Left renal cortex interstitium (tissue), 4 donors: ENCODE measurements at places on chromosomes 1 and 21.

DNA sequence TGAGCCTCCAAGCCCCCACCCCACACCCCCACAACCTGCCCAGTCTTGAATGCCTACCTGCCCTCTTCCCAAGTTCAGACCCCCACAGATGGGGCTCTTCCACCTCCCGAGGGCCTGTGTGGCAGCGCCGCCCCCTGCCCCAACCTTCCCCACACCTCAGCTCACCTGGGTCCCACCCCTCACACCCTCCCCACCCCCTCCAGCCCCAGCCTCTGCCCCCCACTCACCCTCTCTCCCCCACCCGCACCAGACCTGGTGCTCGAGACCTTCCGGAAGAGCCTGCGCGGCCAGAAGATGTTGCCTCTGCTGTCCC, 9.2 kb downstream of the TNFRSF18 start:
- DNase-seq: no peak

- no peak for DNase-seq
These were observed 11.9 kb downstream of the PACC1 start for GRCh38 chr1:212402666-212403321.

DNA sequence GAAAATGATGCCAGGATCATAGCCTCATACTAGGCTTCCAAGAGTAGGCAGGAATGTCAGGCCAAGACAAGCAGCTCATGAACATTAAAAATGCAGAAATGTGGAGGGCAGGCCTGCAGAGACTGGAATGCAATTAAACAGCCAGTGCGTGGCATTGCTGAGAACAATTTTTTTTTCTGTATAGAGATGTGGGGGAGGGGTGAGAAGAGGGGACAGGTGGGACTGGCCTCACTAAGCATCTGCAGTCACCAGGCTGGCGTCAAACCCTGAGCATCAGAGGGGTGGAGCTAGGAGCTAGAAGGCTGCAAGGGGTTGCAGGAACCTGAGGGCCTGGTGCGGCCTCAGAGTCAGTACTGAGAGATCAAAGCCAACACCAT, 114.1 kb downstream of the TNR start:
- no peak for DNase-seq

DNA sequence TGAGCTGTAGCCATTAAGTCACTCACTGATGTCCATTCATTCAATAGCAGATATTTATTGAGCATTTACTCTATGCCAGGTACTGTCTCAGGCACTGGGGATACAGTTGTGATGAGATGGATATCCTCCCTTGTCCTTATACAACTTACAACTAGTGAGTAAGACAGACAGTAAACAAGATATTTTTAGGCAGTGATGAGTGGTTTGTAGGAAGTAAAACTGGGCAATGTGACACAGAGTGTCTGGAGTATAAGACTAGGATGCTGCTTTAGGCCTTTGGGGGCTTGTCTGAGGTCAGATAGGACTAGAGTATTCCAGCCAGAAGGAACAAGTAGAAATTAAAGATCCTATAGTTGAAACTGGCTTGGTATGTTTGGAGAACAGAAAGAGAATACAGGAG, 41.4 kb downstream of the NOS1AP start:
- no peak for DNase-seq

DNA sequence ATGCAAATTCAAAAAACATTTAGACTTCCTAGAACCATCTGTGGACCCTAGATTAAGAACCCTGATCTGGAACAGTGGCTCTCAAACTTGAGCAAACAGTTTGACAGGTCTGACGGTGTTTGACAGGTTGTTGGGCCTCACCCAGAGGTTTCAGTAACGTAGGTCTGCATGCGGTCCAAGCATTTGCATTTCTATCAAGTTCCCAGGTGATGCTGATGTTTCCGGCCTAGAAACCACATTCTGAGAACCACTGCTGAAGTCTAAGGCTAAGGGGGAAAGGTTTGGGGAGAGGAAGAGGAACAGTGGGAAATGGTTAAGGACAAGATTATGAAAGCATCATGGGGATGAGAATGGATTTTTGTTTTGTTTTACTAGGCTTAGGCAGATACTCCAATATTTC, 48.6 kb downstream of the MDM4 start:
- DNase-seq: no peak

DNA sequence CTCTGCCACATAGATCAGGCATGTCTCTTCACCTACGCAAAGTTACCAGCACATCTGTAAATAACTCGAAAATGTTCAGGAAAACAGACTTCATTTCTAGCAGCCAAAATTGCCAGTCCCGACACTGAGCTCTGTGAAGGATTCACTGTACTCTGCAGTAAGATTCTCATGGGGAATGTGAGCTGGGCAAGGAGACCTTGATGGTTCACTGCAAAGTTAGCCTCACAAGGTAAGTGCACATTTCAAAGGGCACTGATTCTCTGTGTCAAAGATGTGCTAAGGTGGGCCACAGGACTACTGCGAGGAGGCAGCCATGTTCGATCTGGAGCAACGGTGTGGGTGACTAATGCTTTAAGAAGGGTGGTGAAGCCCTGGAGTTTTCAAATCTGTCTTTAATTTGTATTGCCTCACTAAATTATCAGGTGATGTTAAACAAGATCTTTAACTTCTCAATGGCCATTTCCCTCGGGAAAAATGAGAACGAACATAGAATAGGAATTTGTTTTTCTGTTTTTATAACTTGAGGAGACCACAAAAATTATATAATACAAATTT, 25.2 kb downstream of the STPG1 start:
- DNase-seq: no peak

GRCh38 chr1:90204023-90204590, 209.2 kb downstream of the ZNF326 start:
- no peak for DNase-seq

DNA sequence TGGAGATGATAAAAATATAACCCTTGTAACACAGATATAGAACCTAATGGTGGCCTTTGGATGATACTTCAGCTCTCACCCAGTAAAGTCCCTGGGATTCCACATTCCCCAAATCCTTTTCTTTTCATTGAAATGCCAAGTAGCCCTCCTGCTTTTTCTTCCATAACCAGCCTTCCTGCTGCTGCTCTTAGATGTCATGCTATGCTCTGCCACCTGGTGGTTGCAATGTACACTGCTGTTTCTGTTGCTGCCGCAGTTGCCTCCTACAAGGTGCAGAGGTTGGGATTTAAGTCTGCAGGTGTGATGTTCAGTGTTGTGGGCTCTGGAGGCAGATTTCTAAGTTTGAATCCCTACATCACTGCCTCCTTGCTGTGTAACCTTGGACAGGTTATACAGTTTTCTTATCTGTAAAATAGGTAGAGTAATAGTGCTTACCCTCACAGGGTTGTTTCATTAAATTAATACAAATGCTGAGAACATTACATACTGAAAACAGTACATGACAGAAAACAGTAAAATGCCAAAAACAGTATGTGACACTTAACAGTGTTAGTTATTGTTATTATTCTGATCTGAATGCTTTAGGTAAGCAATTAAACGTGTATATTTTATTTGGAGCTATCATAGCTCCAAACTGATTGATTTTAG, 64.3 kb downstream of the CAMSAP2 start:
- DNase-seq: peak; percentile 51

- no peak for DNase-seq
These were observed 66.6 kb downstream of the MAN1C1 start for GRCh38 chr1:25683177-25683576.

- DNase-seq: no peak
These were observed 56.9 kb downstream of the LPAR3 start for GRCh38 chr1:84836145-84836544.

GRCh38 chr1:213303286-213303685, 252.2 kb downstream of the RPS6KC1 start:
- DNase-seq: no peak

GRCh38 chr1:6157132-6157527, 23.0 kb downstream of the CHD5 start:
- no peak for DNase-seq

DNA sequence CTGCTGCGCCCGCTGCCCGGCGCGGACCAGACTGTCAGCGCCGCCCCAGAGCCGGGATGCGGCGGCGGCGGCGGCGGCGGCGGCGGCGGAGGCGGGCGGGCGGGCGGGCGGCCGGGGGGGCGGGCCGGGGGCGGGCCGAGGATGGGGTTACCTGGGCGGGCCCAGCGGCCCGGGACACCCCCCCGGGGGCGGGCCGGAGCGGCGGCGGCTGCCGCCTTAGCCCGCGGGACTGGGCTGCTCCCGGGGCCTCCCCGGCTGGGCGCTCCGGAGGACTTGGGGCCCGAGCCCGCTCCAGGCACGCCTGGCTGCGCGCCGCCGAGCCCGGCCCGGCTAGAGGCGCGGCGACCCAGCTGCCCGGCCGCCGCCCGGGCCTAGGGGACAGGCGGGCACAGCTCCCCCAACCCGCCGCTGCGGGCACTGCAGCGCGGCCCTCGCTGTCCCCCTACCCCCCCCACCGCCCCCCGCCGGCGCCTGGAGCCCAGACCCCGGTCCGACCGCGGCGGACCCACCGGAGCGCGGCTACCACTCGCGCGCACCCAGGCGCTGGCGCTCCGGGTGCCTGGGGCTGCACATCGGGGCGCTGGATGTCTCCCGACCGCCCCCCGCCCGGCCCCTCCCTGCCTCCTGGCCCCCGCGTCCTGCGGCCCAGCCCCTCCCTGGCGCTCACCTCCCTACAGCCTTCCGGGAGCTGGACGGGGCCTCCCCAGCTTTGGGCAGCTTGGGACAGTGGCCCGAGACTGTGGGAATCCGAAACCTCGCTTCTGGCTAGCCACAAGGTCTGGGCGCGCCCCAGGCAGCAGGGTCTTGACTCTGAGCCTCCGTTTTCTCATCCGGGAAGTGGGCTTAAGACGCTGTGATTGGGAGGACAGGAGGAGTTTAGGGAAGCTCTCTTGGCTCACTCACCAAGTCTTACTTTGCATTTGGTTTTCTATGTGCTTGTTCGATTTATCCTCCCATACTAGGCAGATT, at the start of gene WNT4:
TSS of gene WNT4 (minus strand) at position 33 of the 969 bp plus-strand sequence. CDS start 175 bp downstream, outside the sequence.
- DNase-seq: no peak
